ENCODE measurements at places on chromosomes 7 and 10.

- DNase-seq, result no peak
Observed at GRCh38 chr7:107029061-107029763, 15.3 kb upstream of the PRKAR2B start.

GRCh38 chr7:149714910-149715471 is 58.4 kb downstream of the ZNF467 start:
- peak; percentile 31 for DNase-seq

- no peak for DNase-seq
Observed at GRCh38 chr7:129468087-129468486, 33.9 kb downstream of the STRIP2 start.

- DNase-seq, result no peak
Observed at GRCh38 chr10:56624082-56624481, 263.0 kb upstream of the ZWINT start.

DNA sequence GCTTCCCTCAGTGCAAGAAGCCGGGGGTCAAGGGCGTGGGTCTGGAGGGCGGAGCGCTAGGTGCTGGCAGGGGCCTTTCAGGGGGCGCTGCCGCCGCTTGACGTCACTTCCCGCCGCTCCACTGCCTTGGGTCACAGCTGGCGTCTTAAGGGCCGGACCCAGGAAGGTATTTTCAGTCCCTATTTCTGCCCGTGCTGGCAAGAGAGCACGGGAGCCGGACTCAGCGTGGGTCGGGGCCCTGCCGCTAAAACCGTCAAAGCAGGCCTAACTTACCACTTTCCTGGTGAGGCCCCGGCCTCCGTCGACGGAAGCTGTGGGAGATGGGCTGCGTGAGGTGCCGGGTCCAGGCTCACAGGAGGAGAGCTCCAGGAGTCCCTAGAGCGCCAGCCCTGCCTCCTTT is 12.0 kb downstream of the VAX1 start:
- no peak for DNase-seq

DNA sequence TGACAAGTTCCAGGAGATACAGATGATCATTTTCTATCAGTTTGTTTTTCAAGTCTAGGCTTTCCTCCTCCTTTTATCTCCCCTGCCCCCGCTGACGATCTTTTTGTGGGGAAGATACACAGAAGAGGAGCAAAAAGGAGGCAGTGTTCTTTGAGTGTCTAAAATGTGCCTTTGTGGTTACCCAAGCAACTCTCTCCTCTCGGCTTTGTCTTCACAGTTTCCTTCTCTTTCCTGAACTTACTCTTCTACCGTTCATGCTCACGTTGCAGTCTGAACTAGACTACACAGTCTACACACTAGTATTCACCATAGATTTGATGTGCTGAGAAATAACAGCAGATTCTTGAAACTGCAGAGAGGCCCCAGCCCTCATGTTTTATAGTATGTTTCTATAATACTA is 23.6 kb downstream of the CEP41 start:
- DNase-seq, result no peak

Measured in effector CD4-positive, alpha-beta T cell (primary cell).